ENCODE measurements at places on chromosomes 16 and 17.

DNA sequence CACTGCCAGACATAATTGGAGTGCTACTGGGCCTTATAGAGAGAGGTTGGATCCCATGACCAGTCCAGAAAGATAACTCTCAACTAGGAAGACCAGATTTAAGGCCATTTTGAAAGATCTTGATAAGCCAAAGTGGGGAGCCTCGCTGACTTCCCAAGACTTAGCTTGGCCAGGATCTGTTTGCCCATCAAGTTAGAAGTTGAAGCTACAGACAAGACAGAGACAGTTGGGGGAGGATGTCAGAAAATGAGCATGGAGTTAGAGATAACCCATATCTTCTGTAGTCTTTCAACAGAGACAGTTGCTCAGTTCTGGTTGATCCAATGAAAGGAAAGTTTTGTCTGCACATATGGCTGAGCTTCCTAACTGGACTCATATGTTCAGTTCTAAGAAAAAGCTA lies 267.4 kb downstream of the HS3ST3A1 start:
- DNase-seq = no peak

GRCh38 chr17:68301438-68301959 lies 10.2 kb downstream of the ARSG start:
- DNase-seq = no peak

DNA sequence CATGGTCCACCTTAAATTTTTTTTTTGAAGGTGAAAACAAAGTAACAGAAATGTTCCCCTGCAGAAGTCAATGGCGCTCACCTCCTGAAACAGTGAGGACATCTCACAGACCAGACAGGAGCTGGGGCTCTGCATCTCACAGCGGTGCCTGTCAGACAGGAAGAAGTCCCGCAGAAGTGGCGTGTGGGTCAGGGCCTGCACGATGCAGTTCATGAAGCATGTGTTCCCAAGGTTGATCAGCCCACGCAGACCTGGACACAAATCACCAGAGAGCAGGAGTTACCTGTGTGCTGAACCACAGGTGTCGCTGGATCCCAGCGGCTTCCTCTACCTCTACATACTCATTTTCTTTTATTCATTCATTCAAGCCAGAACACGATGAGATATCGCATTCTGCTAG lies 24.9 kb downstream of the USP22 start:
- no peak for DNase-seq

GRCh38 chr16:68399456-68399855 lies 48.9 kb downstream of the SMPD3 start:
- DNase-seq = no peak

DNA sequence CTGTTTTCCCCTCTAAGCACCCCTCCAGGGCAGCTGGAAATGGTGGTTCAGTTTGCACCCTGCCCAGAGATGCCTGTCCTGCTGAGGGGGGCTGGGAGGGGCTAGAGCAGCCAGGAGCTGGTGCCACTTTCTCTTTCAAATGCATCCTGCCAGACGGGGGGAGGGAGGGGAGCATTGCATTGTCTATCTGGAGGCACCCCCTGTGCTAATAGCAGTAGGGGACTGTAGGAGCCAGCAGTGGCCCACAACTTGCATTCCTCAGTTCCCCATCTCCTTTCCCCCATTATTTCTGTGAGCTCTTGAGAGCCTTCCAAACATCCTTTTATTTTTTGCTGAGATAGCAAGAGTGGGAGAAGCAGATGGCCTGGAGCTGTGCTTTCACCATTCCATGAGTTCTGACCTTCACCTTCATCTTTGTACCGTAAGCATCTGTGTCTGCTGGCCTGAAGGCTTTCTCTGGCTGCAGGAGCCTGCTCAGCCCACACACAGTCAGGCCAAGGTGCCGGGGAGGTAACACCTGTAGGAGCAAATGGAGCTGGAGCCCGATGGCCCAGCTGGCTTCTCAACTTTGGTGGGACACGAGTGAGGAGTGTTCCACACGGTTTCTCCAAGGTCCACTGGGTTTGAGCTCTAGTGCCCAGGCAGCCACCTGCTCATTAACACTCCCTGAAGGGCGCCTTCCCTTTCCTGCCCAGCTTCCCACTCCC lies 5.2 kb downstream of the WFDC1 start:
- DNase-seq = no peak

GRCh38 chr17:17064322-17064721 lies 22.1 kb downstream of the MPRIP start:
- DNase-seq = no peak

DNA sequence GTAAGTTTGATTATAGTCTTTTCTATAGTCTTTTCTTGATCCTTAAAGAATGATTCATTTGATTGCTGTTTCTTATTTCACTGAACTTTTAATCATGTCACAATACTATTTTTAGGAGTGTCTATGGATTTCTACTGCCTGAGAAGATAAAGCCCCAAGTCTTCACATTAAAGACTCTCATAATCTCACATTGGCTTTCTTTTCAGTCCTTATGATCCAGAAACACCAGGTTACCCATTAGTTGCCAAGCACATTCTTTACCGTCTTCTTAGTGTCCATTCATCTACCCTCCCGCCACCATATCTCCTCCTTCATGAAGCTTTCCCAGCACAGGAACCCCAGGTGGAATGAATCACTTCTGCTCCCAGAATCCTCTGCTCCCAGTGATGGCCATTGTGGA lies 49.5 kb upstream of the MYOCD start:
- DNase-seq = no peak

DNA sequence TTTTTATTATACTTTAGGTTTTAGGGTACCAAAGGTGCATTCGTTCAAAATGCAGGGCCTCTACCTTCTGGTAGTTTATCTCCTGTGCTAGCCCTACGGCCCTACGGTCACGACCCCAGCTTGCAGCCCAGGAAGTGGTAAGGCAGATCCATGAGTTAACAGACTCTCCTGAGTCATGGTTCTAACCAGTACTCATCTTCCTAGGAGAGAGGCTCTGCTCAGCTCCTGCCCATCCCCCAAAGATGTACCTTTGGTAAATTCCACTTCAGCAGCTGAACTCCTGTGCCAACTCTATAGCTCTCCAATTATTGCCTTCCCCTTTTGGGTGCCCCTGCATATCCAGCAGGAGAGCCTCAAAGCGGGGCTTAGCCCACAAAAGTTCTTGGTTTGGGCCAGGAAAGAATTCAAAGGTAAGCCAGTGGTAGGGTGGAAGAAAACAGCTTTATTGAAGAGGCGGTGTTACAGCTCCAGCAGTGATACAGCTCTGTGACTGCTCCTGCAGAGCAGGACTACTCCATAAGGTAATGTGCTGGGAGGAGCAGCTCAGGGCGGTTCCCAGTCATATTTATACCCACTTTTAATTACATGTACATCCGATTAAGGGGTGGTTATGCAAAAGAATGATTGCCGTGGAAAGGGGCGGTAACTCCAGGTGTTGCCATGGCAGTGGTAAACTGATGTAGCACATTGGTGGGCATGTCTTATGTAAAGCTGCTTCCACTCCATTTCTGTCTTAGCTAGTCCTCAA lies 241.4 kb downstream of the PMP22 start:
- no peak for DNase-seq

GRCh38 chr17:12445331-12445730 lies 220.4 kb upstream of the MYOCD start:
- no peak for DNase-seq

- DNase-seq = no peak
Measured at GRCh38 chr16:79800016-79800608, 199.6 kb upstream of the MAF start.

DNA sequence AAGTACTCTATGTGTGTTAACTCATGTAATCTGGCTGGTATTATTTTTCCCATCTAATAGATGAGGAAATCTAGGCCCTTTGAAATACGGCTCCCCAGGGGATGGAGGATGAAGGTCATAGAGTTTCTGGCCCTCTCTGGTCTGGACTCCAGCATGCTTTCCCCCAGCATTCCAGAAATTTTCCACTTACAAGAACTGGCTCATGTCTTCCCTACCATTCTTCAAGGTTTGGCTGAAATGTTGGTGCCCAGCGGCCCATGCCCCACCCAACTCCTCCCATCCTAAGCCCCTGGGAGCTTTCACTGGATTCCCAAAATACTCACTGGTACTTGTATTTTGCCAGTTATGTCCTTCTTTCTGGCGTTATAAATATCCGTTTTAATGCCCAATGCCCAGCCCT lies 237.5 kb upstream of the NLRP1 start:
- no peak for DNase-seq

GRCh38 chr17:16814439-16814838 lies 124.4 kb downstream of the CCDC144A start:
- no peak for DNase-seq

DNA sequence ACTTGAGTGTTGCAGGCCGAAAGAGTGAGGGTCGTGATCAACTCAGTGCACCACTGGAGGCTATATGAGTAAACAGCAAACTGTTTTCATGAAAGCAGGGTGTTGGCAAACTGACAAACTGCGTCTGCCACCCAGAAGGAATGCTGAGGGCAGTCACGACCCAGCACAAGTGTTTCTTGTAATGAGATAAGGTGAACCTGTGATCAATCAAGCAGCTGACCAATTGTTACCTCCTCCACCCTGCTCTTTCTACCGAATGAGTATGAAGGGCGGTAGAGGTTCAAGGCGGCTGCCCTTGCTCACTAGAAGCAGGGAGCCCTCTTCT lies 5.5 kb upstream of the SRL start:
- no peak for DNase-seq

DNA sequence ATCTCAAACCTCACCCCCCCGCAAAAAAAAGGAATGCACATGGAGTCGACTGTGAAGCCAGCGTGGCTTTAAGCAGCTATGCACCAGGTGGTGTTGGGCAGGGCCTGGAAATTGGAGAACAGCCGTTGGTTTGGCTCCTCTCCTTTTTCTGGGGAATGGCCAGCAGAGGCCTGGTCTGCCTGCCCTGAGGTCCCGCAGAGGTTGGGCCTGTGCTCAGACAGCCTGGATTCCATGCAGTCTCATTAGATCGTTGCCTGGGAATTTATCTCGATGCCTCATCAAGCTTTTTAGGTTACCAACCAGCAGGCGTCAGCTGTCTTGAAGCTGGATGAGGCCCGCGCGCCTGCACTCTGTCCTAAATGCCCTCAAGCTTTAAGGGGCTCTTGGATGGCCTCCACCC lies 9.8 kb downstream of the SLC12A3 start:
- no peak for DNase-seq

DNA sequence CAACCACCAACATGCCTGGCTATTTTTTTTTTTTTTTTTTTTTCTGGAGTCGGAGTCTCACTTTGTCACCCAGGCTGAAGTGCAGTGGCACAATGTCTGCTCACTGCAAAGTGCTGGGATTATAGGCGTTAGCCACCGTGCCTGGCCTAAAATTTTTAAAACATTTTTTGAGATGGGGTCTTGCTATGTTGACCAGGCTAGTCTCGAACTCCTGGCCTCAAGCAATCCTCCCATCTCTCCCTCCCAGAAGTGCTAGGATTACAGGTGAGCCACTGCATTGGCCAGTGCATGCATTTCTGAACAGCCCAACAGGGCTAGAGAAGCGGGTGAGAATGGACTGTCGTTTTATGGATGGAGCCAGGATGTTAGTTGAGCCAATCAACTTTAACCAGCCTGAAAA lies 72.4 kb downstream of the ERCC4 start:
- DNase-seq = no peak

GRCh38 chr16:15452246-15452855 lies 18.0 kb downstream of the BMERB1 start:
- no peak for DNase-seq

DNA sequence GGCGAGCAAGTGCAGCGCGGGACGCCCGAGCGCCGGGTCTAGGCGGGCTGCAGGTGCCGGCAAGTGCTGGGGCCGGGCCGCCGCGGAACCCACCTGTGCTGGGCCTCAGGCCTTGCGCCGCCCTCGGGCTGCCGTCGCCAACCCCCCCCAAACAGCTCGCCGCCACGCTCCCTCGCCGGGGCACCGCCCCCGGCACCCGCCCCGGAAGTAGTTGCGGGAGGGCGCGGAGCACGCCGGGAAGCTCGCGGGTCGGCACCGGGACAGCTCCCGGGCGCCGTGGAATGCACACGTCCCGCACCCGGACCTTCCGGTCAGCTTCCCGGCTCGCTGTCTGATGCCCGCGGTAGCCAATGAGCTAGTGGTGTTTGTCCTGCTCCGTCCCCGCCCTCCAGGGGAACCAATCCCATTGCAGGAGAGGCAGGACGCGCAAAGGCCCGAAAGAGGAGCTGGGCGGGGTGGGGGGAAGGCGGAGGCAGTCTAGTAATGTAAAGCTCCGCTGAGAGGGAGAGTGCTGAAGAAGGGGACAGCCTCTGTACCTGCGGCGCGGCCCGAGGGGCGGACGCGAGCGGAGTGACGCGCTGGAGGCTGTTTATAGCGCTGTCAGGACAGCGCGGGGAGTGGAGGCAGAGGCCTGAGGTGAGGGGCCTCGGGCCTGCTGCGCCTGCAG lies at the start of the genes ANKS3 and DNAAF8:
TSS of gene ANKS3 (minus strand) at position 209 of the 667 bp plus-strand sequence. CDS start 4,122 bp downstream, outside the sequence.
TSS of gene DNAAF8 (plus strand) at position 475 of the 667 bp plus-strand sequence. CDS start 1,978 bp downstream, outside the sequence.
- peak; percentile 82 for DNase-seq

GRCh38 chr17:56497132-56497531 lies 96.4 kb upstream of the NOG start:
- no peak for DNase-seq

DNA sequence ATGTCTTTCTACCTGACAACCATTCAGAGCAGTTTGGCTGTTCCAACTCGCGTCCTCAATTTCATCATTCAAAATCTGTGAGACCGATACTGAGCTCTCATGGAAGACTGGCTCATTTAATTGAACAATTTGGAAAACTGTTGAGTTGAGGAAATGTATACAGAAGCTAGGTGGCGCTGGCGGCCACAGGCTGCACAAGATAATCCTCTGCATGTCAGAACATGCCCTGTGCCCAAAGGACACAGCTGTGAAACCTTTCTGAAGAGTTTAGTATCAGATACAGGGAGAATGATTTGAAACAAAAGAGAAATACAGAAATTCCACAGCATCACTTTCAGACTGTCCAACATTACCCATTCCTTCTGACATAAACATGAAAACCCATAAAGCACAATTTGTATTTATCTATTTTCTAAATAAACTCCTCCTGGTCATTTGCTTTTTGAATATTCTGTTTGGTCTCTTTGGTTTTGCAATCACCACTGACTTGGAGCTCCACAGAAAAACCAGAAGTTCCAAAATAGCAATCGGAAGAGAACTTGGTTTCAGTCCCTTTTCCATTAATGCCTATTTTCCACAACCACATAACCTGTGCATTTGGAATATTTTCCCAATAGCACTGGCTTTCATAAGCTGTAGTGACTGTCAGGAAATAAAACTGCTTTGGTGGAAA lies 192.8 kb downstream of the MAP2K6 start:
- DNase-seq = peak; percentile 84

GRCh38 chr17:33464669-33465280 lies 171.7 kb upstream of the ASIC2 start:
- DNase-seq = no peak

All from OCI-LY7 (cell line).